ENCODE measurements at places on chromosomes 11 and 22.

DNA sequence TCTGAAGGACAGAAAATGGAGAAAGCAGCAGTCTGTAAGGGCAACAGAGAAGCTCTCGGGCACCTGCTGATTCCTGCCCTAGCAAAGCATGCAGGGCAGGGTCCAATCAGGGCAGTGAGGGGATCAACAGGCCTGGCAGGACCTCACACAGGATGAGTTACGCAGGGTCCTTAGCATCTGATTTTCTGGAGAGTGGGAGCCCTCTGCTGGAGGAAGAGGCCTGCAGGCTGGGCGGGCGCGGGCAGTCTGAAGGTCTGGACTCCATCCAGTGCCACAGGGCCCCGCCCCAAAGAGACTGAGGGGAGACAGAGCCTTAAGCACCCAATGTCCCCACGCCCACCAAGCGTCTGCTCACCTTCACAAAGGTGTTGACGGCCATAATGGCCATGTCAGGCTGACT lies 28.9 kb downstream of the AP1B1 start:
- DNase-seq, result peak; percentile 51

DNA sequence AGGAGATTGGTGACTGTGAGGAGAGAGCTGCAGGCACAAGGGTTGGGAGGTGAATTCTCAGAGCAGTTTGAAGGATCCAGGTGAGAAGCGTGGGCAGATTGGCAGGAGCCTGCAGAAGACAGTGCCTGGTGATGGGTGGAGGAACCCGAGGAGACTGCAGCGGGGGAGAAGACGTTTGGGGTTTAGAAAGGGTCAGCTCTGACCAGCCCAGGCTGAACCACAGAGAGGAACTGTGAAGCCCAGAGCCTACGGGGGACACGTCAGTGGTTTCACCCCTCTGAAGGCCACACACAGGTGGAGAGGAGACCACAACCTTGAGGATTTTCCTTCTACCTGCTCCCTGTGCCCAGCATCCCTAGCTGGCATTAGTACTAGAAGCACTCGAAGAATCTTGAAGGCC lies 154.8 kb upstream of the TBCEL start:
- no peak for DNase-seq

DNA sequence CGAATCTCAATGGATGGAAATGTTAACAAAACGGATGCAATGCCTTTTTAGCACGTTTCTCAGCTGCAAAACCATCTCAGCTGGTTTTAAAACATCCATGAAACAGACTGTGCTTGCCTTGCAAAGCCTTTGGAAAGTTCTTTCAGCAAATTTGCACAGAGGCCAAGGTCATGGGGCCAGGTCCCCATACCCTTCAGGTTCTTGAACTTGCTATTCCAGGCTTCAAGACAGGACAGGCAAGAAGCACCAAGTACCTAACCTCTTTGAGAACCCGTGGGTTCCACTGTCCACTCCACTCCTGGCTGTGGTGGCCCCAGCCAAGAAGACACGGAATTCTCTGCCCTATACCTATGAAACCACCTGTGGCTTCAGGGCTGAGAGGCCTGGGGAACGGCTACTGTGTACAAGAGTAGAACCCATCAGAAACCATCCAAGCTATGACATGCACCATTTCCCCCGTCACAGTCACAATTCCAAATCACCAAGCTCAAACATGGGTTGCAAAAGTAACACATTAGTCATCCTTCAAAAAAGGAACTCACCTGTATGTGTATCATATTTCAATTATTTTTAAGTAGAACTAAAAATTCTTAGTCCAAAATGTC lies 17.0 kb downstream of the TNKS1BP1 start:
- DNase-seq, result no peak

GRCh38 chr22:36274531-36274930 lies 21.6 kb downstream of the APOL1 start:
- DNase-seq, result no peak

DNA sequence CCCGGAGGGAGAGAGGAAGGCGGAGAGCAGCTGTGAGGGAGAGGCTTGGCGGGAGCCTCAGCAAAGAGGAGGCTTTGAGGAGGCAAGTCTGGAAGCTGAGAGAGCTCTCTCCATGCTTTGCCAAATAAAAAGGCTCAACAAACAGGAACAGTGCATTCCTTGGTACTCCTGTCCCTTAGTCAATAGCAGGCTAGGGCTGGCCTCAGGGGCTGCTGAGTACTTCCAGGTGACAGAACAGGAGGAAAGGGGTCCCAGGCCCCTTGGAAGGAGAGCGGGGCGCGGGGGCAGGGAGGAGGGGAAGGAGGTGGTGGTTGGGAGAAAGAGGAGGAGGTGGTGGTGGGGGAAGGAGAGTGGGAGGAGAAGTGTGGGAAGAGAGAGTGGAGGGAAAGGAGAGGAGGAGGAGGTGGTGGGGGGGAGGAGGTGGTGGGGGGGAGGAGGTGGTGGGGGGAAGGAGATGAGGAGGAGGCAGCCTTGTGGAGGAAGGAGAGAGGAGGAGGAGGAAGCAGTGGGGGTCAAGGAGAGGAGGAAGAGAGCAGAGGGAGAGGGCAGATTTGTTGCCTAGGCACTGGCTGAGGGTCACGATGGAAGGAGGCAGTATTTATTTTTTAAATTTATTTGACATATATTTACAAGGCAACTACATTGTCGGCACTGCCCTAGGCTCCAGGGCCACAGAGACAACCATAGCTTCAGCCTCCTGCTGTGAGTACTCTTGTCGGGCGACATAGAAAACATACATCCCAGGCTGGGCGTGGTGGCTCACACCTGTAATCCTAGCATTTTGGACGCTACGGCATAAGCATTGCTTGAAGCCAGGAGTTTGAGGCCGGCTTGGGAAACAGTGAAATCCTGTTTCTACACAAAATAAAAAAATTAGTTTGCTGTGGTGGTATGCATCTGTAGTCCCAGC lies 74.2 kb upstream of the ZBED5 start:
- DNase-seq, result no peak

GRCh38 chr11:70433966-70434812 lies 35.9 kb downstream of the CTTN start:
- no peak for DNase-seq

DNA sequence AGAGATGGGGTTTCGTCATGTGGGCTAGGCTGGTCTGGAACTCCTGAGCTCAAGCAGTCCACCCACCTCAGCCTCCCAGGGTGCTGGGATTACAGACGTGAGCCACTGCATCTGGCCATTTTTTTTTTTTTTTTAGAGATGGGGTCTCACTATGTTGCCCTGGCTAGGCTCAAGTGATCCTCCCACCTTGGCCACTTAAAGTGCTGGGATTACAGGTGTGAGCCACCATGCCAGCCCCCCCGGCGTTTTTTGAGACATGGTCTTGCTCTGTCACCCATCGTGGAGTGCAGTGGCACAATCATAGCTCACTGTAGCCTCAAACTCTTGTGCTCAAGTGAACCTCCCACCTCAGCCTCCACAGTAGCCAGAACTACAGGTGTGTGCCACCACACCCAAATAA lies 16.5 kb downstream of the RHBDD3 start:
- no peak for DNase-seq

GRCh38 chr11:128289048-128289447 lies 298.3 kb downstream of the ETS1 start:
- no peak for DNase-seq

DNA sequence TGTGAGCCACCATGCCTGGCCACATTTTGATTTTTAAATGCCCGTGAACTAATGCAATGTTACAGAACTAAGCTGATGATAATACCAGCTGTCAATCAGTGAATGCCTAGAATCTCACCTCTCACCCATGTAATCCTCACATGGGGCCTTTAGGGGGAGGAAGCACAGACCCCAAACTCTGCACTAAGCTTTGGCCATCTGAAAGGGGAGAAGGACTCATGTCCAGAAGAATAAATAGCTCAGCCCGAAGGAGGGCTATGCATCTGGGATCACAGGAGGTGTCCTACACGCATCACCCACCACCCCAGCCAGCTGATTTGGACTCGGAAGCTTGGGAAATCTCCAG lies 36.0 kb upstream of the YPEL1 start:
- DNase-seq, result no peak

DNA sequence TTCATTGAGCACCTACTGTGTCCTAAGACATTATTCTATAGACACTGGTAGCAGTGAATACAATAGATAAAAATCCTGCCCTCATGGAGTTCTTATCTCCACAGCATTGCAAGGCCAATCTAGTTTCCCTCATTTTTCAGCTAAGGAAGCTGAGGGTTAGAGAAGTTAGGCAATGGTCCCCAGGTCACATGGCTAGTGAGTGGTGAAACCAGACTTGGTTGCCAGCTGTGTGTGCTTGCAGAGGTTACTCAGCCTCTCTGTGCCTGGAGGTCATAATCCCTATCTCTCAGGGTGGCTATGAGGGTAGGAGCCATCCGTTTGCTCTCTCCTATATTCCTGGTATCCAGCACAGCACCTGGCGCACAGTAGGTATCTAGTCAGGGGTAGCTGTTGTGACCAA lies 147.7 kb upstream of the SEZ6L start:
- DNase-seq, result no peak

DNA sequence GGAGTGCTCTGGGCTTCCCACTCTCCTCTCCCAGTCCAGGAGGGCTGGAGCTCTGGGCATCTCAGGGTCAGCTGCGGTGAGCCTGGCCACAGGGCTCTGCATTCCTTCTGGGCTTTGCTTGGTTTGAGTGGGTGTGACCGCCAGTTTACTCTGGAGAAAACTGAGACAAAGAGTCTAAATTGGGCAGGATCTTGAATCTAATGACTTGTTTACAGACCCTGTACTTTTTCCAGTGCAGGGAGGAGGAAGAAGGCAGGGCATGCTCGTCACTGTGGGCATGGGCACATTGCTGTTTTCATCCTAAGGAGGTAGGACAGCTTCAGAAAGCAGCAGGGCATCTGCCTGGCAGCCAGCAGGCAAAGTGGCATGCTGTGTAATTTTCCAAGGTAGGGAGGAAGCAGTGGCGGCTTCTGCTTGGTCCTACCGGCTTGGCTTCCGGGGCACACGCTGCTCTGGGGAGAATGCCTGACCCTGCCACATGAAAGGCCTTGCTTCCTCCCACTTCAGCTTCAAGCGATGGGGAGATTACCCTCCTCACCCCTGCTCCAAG lies 22.9 kb downstream of the FLI1 start:
- peak; percentile 76 for DNase-seq

- DNase-seq, result no peak
These were observed 1187.6 kb downstream of the BRD1 start for GRCh38 chr22:48639896-48640748.

- no peak for DNase-seq
These were observed 144.9 kb downstream of the ARHGAP42 start for GRCh38 chr11:100831929-100832494.

GRCh38 chr11:125494031-125494360 lies 2.1 kb downstream of the FEZ1 start:
- no peak for DNase-seq

GRCh38 chr22:31122196-31122531 lies 602 bp upstream of the INPP5J start:
- DNase-seq, result no peak

GRCh38 chr11:65764434-65764833 lies 16.3 kb downstream of the AP5B1 start:
- DNase-seq, result no peak

DNA sequence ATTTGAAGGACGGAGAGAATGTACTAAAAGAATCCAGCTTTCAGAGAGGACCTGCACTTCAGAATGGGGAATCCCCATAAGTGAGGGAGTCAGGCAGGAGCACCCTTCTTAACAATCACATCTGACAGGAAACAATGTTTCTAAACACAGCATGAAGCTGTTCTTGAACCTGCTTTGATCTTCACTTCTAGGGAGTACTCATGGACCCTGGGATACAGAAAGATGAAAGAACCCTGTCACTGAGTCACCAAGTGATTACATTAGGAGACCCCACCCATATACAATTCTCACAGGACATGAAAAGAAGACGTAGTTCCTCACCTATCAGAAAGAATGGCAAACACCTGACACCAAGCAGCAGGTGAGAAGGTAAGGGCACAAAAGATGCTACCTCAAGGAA lies 296.9 kb upstream of the ZC3H12C start:
- DNase-seq, result no peak

DNA sequence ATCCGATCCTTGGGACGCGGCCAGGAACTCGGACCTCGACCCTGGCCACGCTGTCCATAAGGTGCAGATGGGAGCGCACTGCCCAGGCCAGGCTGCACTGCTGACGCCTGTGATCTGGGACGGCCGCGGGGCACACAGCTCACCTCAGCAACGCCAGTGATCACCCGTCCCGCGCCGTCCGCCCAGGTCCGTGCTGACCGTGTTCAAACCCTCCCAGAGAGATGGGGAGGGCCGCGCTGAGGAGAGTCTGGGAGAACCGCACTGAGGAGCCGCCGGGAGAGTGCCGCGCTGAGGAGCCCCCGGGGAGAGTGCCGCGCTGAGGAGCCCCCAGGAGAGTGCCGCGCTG lies 636 bp downstream of the KCNQ1OT1 start:
- no peak for DNase-seq

DNA sequence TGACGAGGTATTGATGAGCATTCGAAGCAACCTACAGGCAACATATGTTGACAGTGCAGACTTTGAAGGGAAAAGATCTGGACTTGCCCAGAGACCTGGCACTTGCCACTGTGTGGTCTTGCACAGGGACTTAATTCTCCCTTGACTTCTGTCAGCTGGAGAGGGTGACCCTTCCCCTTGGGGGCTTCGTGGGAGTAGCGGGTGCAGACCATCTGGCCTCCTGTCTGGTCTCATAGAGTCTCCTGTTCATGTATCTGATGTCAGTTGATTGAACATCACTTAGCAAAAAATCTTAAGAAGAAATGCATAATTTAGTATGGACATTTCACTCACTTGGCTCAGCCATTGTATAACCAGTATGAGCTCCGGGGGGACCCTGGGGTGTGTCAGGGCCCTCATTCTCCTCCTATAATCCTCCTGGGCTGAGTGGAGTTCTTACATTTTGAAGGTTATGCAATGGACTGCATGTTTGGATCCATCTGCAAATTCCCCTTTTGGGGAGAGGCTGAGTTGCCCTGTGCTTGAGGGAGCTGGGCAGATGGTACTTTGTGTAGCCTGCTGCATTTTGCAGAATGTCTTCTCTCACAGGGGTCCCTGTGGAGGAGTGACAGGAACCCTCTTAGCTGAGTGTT lies 13.0 kb downstream of the BCR start:
- DNase-seq, result no peak

DNA sequence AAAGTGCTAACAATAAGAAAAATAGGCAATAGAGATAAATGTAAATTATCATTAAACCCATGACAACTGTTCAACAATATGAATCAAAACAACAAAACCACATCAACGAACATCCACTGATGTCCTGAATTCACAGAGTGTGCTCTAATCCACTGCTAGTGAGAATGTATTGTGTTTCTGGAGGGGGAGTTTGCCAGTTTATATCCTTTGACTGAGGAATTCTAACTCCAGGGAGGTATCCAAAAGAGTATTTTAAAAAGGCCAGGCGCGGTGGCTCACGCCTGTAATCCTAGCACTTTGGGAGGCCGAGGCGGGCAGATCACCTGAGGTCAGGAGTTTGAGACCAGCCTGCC lies 1.7 kb upstream of the WEE1 start:
- no peak for DNase-seq

GRCh38 chr11:19790831-19791552 lies 78.4 kb downstream of the NAV2 start:
- DNase-seq, result no peak
